ENCODE measurements at places on chromosomes 16 and 17. TPM values are rescaled to one million over a fixed set of nuclear protein-coding genes. Genes with fewer than 3 reads are reported as not detected.

- no peaks in the 10 kb centered on the region for H3K27me3 ChIP-seq
- peaks cover 4% of the 10 kb centered on the region for H3K4me1 ChIP-seq
- H3K4me3 ChIP-seq, result no peak overlapping the region
- H3K27ac ChIP-seq, result no peak overlapping the region
- H3K36me3 ChIP-seq, result peaks cover 12% of the 10 kb centered on the region
Observed at GRCh38 chr17:67221062-67221998, 23.7 kb downstream of the HELZ start.

Gene VTN
- total RNA-seq, result 0.33 TPM

GRCh38 chr16:75088216-75088615 lies 28.4 kb downstream of the LDHD start:
- no peak overlapping the region for H3K4me3 ChIP-seq
- no peaks in the 10 kb centered on the region for H3K36me3 ChIP-seq
- no peak for DNase-seq
- no peaks in the 10 kb centered on the region for H3K27me3 ChIP-seq
- H3K4me1 ChIP-seq, result peaks cover 35% of the 10 kb centered on the region
- H3K27ac ChIP-seq, result peak overlapping the region; percentile 74

DNA sequence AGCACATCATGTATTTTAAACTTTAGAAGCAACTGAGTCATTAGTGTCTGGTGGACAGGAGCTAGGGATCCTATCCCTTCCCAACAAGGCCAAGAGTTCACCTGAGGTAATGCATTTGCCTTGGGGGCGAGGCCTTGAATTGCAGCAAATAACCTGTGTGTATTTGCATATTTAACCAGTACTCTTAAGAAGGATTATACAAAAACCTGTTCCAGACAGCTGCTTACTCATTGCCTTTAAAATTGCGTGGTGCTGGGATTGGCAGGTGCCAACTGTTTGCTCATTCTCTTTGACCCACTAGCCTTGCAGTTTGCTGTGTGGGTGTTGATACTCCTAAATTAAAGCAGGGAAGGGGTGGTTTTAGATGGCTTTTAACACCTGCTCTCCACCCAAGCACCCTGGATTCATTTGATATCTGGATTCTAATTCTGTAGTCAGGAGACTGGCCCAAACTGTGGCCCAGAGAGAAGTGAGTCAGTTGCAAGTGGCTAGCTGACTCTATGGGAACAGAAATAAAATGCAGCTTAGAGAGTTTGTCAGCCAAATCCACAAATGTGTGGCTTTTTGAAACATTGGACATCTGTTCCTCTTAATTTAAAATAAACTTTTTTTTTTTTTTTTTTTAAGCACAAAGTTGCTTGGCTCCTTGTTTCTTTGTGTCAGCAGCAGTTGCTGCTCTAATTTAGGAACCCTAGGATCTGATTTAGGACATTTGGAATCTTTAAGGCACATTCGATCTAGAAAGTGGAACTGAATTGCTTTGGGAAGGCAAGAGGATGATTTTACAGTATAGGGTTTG lies 46.9 kb downstream of the TUBD1 start:
- no peaks in the 10 kb centered on the region for H3K36me3 ChIP-seq
- H3K27ac ChIP-seq, result peak overlapping the region; percentile 74
- peak; percentile 43 for DNase-seq
- H3K4me3 ChIP-seq, result no peak overlapping the region

DNA sequence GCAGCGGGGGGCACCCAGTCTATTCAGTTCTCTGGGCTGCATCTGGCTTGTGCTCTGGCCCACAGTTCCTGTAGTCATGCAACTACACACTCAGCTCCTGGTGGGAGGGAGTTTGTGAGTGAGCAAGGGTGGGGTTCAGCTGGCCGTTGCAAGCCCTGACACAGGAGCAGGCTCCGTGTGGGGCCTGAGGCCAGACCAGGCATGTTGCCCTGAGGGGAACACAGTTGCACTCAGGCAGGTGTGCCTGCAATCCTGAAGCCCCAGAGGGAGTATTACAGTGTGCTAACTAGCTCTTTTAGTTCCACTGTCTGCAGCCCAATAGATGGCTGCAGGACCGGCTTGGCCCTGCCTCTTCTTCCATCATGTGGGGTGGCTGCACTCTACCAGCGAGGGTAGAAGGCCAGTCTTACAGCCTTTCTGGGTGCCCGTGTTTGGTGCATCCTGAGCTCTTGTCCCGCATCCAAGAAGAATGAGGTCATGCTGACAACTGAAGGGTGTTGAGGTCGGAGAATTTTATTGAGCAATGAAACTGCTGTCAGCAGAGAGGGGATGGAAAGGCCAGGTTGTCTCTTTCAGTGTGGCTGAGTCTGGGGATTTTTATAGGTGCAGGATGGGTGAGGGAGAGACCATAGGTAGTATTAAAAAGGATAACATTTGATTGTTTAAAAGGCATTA lies 49.9 kb upstream of the ELAC2 start:
- no peaks in the 10 kb centered on the region for H3K4me1 ChIP-seq
- no peaks in the 10 kb centered on the region for H3K36me3 ChIP-seq
- no peaks in the 10 kb centered on the region for H3K27me3 ChIP-seq
- DNase-seq, result no peak
- no peak overlapping the region for H3K4me3 ChIP-seq

GRCh38 chr16:2967211-2967631 lies 1.9 kb upstream of the PAQR4 start:
- no peak for DNase-seq
- no peak overlapping the region for H3K4me3 ChIP-seq
- H3K36me3 ChIP-seq, result no peaks in the 10 kb centered on the region
- H3K27me3 ChIP-seq, result peaks cover 47% of the 10 kb centered on the region

- no peak for DNase-seq
- no peaks in the 10 kb centered on the region for H3K36me3 ChIP-seq
- no peak overlapping the region for H3K4me3 ChIP-seq
- H3K27me3 ChIP-seq, result no peaks in the 10 kb centered on the region
- no peaks in the 10 kb centered on the region for H3K4me1 ChIP-seq
Observed at GRCh38 chr16:47732523-47733111, 271.5 kb downstream of the PHKB start.

DNA sequence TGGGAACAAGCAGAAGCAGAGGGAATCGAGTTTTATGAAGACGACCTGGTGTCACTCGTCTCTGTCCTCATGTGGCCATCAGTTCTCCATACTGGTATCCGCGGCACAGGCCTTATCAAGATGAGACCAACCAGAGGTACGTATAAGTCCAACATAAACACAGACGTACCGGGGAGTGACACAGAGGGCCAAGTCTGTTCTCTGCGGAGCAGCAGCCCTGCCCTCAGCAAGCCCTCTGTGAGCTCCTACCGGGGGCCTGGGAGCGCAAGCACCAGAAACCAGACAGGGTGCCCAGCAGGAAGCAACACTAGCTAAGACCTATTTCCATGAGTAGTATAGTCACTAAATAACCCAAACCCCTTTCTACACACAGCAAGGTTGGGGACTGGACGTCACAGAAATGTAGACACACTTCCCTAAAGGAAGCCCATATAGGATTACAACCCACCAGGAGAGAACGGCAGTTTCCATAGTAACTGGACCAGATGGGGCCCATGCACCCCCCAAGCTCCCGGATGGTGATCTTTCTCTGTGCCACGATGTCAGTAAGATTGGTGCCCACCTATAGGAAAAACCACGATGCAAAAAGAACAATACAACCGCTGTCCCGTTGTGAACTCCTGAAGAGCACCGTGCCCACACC lies 911 bp downstream of the ARL16 start:
- H3K27ac ChIP-seq, result no peak overlapping the region
- H3K36me3 ChIP-seq, result peaks cover 17% of the 10 kb centered on the region
- H3K4me3 ChIP-seq, result peak overlapping the region; percentile 72
- H3K27me3 ChIP-seq, result no peaks in the 10 kb centered on the region

DNA sequence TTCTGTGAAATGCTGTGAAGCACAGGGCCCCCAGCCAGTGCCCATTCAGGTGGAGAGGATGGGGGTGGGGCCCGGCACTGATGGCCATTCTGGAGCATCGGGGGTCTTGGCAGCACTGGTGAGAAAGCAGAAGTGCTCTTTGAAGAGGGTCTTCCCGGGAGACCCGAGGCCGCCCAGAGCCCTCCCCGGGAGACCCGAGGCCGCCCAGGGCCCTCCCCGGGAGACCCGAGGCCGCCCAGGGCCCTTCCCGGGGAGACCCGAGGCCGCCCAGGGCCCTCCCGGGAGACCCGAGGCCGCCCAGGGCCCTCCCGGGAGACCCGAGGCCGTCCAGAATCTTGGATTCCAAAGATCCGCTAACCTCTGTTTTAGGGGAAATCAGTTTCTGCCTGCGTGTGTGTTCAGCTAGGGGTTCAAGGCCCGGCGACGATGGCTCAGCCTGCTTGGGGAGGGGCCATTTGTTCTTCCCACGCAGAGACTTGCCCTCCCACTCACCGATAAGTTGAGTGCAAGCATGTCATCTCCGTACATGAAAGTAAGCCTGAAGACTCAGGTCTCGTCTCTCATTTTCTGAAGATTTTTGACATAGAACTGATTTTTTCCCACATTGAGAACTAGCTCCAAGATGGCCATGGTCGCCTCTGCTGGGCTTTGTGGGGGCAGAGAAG lies 35.2 kb upstream of the CAPN15 start:
- H3K4me3 ChIP-seq, result no peak overlapping the region
- no peak overlapping the region for H3K27ac ChIP-seq
- no peaks in the 10 kb centered on the region for H3K27me3 ChIP-seq
- H3K4me1 ChIP-seq, result no peaks in the 10 kb centered on the region
- no peak for DNase-seq

Gene MYH2
- total RNA-seq, result not detected

DNA sequence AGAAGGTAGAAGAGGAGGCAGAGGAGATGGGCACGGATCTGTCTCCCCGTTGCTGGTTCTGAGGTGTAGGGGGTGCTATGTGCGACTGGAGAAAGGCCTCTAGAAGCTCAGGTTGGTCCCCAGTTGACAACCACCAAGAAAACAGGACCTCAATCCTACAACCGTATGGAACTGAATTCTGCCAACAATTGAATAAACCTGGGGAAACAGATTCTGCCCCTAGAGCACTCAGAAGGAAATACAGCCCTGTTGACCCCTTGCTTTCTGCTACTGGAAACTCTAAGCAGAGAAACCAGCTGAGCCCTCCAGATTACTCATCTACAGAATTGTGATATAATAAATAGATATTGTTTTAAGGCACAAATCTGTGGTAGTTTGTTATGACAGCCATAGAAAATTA lies 313.0 kb upstream of the GOT2 start:
- no peak overlapping the region for H3K4me3 ChIP-seq
- no peaks in the 10 kb centered on the region for H3K27me3 ChIP-seq
- DNase-seq, result no peak

- no peaks in the 10 kb centered on the region for H3K4me1 ChIP-seq
- DNase-seq, result no peak
- H3K27me3 ChIP-seq, result no peaks in the 10 kb centered on the region
- no peak overlapping the region for H3K4me3 ChIP-seq
- H3K27ac ChIP-seq, result no peak overlapping the region
Observed at GRCh38 chr16:3748307-3748706, 31.0 kb upstream of the TRAP1 start.

Gene MYO15A
- total RNA-seq, result 1.3 TPM

GRCh38 chr17:72715906-72716572 lies 376.4 kb downstream of the SLC39A11 start:
- DNase-seq, result no peak
- no peak overlapping the region for H3K27ac ChIP-seq
- no peak overlapping the region for H3K4me3 ChIP-seq
- H3K36me3 ChIP-seq, result no peaks in the 10 kb centered on the region

DNA sequence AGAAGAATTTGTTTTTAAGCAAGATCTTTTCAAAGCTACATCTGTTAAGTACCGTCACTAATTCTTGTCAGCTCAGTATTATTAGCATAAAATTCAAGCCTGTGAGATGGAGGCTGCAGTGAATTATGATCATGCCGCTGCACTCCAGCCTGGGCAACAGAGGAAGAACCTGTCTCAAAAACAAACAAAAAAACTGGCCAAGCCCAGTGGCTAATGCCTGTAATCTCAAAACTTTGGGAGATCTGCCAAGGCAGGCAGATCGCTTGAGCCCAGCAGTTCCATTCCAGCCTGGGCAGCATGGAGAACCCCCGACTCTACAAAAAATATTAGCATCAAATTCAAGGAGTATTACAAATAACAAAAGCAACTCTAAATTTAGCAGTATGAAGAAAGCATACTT lies 88.0 kb downstream of the STXBP4 start:
- H3K36me3 ChIP-seq, result no peaks in the 10 kb centered on the region
- peak; percentile 56 for DNase-seq
- no peaks in the 10 kb centered on the region for H3K27me3 ChIP-seq
- peaks cover 18% of the 10 kb centered on the region for H3K4me1 ChIP-seq

DNA sequence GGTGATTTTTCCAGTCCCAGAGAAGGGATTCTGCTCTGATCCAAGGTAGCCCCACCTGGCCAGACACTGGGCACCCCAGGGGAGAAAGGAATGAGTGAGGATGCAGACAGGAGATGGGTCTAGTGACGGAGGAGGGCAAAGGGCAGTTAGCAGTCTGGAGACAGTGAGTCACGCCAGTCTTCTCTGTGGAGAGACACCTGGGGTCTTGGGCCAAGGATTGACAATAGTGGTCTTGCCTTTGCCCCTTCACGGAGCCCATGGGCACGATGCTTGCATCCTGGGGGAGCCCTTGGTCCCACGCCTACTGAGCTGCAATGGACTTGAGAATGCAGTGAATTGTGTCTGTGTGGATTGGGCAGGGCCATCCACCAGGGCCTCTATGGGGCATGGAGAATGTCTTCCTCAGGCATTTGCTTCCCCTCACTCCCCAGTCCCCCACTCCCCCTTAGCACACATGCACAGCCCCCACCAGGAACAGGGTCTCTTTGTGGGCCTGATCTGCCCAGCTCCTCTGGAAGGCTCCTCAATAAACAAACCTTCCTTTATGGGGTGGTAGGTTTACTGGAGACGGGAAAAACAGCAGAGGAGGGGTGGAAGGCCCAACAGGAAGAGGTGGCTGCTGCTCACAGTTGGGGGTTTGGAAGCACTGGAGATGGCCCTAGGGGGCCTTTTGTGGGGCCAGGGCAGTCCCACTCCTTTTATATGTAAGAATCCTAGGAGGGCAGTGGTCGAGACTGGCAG lies 1.4 kb downstream of the CHAD start:
- H3K4me3 ChIP-seq, result no peak overlapping the region
- H3K27me3 ChIP-seq, result no peaks in the 10 kb centered on the region
- no peak overlapping the region for H3K27ac ChIP-seq
- no peaks in the 10 kb centered on the region for H3K4me1 ChIP-seq
- H3K36me3 ChIP-seq, result peaks cover 25% of the 10 kb centered on the region

All from thyroid gland (tissue), 4 donors.